ENCODE measurements at places on chromosomes 4 and X. TPM values are rescaled to one million over a fixed set of nuclear protein-coding genes. Genes with fewer than 3 reads are reported as not detected.

NUDT11 gene
- 10.3 TPM for total RNA-seq

MTM1 gene
- 5.1 TPM for total RNA-seq

CPXCR1 gene
- not detected for total RNA-seq

NR3C2 gene
- total RNA-seq: 0.78 TPM

ODAPH gene
- total RNA-seq: not detected

UGT2B11 gene
- total RNA-seq: not detected

HS6ST2 gene
- total RNA-seq: 0.20 TPM

ARAP2 gene
- total RNA-seq: under 0.01 TPM

WDFY3 gene
- total RNA-seq: 78.6 TPM

HAND2 gene
- 15.4 TPM for total RNA-seq
